Right lobe of liver (tissue), 6 donors: ENCODE measurements at places on chromosomes 1 and 21.

DNA sequence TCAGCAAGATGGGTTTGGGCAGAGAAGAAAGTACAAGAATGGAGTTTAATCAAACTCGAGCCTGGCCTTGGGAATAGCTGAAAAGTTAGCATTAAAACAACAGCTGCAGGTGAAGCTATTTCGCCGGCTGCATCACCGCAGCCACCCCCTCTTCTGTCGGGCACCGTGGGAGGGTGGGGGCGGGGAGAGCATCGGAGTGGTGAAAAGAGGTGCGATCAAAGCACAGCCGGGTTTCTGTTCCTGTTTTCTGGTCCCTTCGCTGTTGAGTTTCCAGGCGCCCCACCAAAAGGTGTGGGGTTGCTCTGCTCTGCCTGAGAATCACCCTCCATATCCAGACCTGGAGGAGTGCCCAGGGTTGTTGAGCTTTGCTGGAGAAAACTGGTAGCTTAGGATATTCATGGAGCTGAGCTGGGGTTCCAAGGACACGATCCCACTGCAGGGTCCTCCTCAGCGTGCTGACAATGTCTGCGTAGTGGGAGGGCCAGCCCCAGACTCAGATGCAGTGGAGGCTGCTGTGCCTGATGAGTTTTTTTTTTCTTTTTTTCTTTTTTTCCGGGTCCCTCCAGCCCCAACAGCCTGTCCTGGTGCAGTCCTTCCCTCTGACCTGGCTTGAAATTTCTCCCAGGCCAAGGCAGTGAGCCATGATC, 127.5 kb upstream of the C1orf174 start:
- DNase-seq, result no peak

DNA sequence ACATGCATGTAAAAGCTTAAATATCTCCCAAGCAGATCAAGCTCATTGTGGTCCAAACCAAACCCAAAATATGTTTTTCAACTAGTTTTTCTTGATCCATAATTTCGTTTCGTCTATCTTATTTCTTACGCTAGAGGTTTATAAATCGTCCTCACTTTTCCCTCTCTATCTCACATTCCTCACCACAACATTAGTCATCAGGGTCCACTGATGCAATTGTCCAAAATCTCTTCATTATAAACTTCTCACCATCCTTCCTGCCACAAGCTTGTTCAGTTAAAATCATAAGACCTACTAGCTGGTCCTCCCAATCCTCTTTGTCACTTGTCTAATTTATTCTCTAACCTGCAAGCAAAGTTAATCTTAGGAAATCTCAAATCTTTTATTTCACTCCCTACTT, 173.0 kb upstream of the PALMD start:
- no peak for DNase-seq

- DNase-seq, result no peak
Observed at GRCh38 chr1:106517224-106517623, 539.2 kb upstream of the PRMT6 start.

DNA sequence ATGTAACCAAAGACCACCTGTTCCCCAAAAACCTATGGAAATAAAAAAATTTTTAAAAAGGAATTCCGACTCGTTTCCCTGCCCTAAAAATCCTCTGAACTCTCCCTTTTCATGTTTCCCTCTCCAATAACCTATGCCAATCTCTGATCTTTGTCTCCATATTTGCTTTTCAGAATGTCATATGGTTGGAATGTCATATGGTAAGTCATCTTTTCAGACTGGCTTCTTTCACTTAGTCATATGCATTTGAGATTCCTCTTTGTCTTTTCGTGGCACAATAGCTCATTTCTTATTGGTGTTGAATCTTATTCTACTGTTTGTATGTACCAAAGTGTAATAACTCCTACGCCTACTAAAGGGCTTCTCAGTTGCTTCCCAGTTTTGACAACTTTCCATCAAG, 117.5 kb downstream of the BACH1 start:
- DNase-seq, result no peak

- no peak for DNase-seq
Observed at GRCh38 chr21:20554785-20555184, 443.4 kb upstream of the NCAM2 start.

DNA sequence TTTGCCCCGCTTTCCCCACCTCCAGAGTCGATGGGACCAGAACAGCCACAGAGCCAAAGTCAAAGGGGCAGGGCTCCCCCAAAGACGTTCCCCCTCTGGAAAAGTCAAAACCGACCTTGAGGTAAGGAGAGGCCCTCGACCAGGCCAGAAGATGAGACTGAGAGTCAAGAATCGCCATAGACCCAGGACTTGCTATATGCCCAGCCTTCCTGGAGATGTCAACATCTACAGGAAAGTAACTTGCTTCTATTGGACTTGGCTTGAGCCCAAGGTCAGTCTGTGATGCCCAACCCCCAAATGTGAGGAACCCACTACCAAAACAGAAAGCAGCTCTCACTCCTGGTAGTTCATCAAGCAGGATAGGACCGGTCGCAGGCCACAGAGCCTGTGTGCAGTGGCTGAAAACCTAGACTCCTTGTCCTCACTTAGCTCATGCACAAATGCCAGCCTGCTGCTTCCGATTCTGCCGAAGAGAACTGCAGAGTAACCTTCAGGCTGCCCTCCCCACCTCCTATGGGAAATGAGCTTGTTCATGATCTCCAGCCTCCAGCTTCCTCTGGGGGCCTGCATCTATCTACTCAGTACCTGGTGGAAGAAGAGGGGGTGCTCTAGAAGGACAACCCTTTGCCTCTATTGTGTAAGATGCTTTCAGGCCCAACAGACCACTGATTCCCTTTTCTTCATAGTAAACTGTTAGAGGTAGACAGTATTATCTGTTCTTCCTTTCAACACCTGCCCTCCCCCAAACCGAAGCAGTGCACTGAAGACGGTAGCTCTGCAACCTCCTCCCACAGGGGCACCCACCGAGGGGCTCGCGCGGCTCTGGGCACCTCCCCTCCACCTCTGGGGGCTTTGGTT, 1.4 kb downstream of the ACOT7 start:
- DNase-seq, result no peak

- no peak for DNase-seq
Observed at GRCh38 chr1:110631836-110632620, 25.9 kb upstream of the KCNA2 start.

GRCh38 chr1:42035205-42035829, 116.6 kb upstream of the HIVEP3 start:
- DNase-seq, result peak; percentile 84

GRCh38 chr1:109837852-109838570, 72.6 kb upstream of the CSF1 start:
- DNase-seq, result no peak

GRCh38 chr1:166253076-166253779, 86.4 kb upstream of the FAM78B start:
- DNase-seq, result no peak

DNA sequence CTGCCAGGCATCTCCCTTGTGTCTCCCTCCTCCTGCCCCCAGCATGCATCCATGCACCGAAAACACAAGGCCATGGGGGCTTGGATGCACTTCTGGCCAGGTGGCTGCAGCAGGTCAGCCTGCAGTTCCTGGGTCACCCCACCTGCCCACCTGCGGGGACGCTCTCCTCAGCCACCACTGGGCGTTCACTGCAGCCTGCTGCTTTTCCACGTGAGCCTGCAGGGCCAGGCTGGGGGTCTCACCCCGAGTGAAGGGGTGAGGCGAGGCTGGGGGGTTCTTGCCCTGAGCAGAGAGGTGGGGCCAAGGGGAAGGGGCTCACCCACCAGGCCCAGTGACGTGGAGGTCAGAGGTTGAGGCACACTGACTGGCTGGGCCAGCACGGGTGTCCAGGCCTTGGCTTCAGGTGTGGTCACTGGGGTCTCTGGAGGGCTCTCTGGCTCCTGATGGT, 64.6 kb downstream of the WNT9A start:
- DNase-seq, result peak; percentile 40

DNA sequence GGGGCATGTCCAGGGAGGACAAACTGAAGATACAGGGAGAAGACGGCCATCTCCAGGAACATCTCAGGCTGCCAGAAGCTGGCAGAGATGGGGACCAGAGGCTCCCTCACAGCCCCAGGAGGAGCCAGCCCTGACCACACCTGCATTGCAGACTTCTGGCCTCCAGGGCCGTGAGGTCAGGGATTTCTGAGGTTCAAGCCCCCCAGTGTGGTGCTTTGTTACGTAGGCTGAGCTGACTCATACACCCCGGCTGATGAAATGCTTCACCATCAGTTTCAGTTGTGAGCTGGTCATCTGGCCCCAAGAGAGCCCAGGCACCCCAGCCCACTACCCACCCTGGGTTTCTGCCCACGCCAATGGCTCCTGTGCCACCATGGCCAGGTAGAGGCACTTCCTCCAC, 106.4 kb downstream of the SIK1 start:
- DNase-seq, result peak; percentile 41

DNA sequence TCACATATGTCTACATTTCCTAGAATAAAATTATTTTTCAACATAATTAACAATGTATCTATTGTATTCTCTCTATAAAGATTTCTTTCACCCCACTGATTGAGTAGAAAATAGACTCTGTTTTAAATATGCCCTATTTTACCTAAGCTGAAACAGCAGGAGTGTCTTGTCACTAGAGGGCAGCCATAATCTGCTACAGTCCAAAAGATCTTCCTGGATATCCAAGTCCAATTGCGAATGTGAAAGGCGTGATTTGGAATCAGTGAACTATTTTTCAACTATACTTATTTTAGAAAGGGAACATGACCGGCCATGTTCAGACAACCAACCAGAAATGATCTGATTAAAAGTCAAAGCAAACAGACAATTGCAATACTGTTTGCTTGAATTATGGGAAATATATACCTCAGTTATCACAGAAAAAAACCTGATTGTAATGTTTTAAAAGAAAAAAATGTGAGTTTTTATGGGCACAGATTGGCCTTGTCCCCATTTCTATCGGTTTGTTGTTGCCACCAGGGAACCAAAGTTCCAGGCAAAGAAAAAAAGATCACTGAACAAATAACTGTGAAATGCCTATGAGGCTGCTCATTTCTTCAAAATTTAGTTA, 1211.0 kb upstream of the ADGRL4 start:
- no peak for DNase-seq

- DNase-seq, result no peak
Observed at GRCh38 chr1:155451199-155451598, 111.4 kb downstream of the ASH1L start.

DNA sequence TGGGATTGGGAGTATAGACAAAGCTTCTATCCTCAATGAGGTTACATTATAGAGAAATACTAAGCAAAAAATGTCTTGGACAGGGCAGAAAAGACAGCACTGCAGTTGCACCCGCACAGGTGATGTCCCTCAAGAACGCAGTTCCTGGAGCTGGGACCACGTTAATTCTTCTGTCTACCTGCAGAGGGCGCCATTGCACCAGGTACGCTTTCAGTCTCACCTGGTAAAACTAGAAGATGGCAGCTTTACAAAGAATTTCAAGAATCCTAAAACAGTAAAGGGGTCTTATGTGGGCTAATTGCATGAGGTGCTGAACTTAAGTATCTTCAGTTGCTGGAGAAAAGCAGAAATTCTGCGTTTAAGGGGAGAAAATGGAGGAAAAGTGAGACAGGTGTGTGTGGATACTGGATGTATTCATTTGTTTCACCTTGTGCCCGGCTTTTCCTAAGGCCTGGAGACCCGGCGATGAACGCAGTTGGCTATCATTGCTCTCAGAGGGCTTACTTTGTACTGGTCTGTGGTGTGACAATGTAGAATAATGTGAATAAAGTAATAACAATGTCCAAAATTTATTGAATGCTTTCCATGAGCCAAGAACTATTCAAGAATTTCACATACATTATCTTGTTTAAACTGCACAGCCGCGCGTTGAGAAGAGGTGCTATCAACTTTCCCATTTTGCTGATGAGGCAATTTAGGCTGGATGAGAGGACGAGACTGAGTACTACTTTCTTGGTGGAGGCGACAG, 276.3 kb upstream of the GREM2 start:
- DNase-seq, result peak; percentile 56

- no peak for DNase-seq
Observed at GRCh38 chr1:215530401-215530984, 36.6 kb upstream of the KCTD3 start.

- peak; percentile 63 for DNase-seq
Observed at GRCh38 chr21:33901412-33902288, 14.0 kb downstream of the ATP5PO start.

GRCh38 chr1:218351391-218352074, 6.4 kb downstream of the TGFB2 start:
- DNase-seq, result no peak

DNA sequence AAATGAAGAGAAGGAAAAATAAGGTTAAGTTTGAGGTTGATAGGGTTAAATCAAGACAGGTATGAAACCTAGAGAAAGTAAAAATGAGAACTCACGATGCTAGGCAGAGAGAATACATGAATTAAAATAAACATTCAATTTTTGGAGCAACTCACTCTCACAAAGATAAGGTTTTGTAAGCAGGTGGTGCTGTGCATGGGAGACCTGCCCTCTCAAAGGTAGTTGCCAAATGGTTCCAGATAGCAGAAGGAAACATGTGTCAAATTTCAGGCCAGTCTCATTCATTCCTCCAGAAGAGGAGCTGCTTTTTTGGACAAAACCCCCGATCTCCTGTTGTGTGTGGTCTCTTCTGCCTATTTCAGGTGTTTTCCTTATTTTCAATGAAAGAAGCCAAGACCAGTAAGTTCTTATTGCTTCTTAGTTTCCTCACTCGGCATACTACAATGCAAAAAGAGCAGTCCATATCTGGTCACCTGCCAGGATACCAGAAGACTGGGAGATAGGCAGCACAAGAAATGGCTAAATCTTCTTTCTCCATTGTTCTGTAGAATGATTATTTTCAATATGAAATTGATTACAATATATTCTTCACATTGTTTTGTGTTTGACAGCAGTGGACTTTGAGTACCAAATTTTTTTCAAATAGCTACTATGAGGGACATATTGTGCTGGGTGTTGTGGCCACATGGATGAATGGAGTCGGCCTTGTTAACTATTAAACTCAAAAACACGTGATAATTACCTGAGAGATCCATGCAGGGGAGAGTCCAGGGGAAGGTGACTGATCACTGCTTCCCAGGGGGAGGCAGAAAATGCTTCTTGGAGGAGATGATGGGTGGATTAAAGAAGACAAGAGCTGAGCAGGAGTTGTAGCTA, 3.6 kb downstream of the CR1L start:
- DNase-seq, result no peak

- DNase-seq, result no peak
Observed at GRCh38 chr1:3380469-3380868, 74.0 kb upstream of the ARHGEF16 start.

DNA sequence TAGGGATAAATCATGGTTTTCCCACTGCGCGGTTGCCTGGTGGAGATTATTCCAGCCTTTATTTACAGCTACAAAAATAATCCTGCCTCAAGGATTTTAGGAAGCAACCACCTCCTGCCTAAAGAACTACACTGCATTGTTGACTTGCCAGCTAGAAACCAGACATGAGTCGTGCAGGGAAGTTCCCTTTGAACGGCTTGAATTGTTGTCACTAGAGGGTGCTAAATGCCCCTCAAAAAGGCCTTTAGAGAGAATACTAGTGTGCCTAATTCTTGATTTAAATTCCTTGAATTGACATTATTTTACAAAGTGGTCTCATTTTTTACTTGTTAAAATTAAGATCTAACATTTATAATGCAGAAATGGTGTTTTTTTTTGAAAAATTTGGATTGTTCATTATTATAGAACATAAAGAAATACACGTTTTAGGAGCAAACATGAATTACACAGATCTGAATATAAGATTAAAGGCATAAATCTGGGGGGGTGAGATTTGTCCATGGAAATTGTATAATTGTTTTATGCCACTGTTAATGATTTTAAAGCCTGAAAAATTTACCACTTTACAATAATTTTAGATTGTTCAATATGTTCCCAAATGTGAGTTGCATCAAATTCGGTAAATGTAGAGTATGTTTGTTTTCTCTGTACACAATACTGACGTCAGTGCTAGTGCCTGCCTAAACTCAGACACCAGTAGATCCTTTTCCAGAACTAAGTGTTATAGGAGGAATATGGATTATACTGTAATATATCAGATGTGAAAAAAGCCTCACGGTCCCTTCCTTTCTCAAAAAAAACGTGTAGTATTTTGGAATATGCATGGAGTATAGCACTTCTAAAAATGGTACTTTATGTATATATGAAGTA, 7.6 kb upstream of the ERG start:
- no peak for DNase-seq
